Retina (tissue), 1 donor: ENCODE measurements at places on chromosomes 4 and X.

DNA sequence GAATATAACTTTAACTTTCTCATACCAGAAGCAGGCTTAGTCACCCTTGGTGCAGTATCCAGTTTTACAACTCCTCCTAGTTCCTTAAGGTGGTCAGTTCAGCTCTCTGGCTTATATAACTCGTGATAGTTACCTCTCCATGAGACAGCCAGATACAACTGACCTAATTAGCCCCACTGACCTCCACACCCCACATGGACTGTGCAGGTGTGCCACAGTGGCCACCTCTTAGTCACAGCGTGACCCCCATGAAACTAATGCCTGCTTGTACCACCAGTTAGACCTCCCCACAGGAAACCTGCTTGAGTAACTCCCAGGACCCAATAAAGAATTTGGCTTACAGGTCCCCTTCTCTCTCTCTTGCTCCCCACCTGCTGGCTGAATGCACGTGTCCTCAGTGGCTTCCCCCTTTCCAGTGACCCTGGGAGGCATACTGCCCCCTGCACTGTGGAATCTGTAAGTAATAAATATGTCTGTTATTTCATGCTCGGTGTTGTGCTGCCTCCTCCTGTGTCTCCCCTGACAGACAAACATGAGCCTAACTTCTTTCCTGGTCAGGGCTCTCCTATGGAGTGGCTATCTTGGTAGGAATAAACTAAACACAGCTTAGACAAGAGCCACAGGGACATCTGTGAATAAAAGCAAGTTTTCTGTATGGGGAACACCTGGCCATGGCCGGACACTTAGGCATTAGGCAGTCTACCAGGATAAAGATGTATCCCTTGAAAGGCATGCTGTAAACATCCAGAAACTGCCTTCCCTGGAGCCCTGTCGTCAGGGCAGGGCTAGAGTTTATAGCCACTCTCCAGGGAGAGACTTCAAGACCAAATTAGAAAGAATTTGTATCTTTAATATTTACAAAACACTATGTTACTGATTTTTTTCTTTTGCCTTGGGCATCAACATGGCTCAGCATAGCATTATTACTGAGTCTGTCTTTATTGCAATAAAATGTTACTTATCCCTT, 209.7 kb upstream of the BOD1L1 start:
- DNase-seq = no peak

- no peak for DNase-seq
Observed at GRCh38 chr4:96154676-96155075, 314.8 kb downstream of the PDHA2 start.

GRCh38 chr4:108458681-108459080, 161.7 kb upstream of the RPL34 start:
- no peak for DNase-seq

- DNase-seq = no peak
Observed at GRCh38 chr4:140448830-140449229, 21.4 kb upstream of the CLGN start.

DNA sequence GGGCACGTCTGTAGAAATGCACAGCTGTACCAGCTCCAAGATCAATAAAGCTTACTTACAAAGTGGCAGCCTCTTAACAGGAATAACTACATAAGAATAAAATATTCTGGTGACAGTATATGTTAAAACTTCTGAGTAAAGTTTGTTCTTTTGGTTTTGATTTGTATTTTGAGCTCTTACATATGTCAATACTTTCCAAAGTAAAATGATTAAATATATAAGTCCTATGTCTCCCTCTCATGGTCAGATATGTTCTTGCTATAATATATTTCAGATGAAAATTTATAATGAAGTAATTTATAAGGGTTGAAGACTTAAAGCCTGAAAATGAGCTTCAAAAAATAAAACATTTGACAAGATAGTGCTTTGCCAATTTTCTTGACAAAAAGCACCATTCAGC, 254.4 kb downstream of the NPFFR2 start:
- DNase-seq = peak; percentile 8

DNA sequence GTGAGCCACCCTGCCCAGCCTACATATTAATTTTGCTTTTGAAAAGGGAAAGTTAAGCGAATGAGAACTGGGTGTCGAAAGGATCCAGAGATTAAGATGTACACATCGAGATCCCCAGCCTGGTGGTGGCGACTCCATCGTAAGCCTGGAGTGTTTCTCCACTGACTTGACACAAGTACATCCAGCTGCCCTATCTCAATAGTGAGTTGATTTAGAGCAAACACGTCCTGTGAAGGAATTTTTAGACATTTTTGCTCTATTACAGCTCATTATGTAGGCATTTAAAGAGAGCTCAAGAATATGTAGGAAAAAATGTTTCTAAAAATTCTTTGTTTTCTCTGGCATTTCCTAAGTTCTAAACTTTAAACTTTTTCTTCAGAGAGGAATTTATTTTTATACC, 11.7 kb upstream of the CLDN34 start:
- no peak for DNase-seq

DNA sequence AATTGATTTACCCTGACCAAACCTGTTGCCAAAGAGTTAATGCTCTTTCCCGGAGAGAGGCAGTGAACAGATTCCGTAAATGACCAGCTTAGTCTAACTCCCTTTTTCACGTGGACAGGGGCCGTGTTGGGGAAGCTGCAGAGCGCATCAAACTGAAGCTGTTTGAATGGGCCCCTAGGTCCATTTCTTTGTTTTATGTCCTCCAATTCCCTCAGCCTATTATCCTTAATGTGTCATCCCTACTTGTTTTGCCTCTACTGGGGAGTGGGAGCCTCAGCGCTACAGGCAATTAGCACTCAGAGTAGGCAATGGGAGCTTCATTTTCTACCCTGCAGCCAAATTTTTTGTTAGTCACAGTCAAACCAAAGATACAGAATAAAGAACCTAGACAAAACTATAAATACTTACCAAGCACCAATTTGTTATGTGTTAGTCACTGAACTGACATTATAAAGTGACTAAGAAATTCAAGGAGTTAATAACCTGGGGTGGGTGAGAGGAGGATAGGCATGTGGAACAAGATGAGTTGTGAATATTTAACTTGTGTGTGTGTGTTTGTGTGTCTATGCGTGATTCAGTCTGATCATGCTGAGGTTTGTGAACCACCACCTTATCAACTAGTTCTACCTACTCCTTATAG, 417.4 kb downstream of the PACRGL start:
- no peak for DNase-seq

GRCh38 chr4:142840516-142841123, 5.5 kb downstream of the INPP4B start:
- DNase-seq = no peak

GRCh38 chr4:57633212-57633859, 523.2 kb upstream of the IGFBP7 start:
- no peak for DNase-seq

- DNase-seq = no peak
Observed at GRCh38 chr4:89814362-89814761, 22.6 kb downstream of the SNCA start.

DNA sequence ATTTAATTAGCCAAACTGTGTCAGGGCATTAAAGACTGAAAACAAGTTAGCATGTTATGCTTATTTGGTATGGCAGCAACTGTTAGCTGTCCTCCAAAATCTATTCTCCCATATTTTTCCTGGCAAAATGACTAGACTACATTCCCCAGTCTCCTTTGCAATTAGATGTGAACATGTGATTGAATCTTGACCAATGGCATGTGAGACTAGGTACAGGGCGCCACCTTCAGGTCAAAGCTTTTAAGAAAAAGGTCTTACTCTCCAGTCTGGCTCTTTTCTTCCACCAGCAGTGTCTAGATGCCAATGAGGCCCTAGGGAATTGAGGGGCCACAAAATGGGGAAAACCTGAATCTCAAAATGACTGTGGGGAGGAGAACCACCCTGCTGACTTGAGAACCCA, 408.2 kb downstream of the SMARCA1 start:
- DNase-seq = no peak

DNA sequence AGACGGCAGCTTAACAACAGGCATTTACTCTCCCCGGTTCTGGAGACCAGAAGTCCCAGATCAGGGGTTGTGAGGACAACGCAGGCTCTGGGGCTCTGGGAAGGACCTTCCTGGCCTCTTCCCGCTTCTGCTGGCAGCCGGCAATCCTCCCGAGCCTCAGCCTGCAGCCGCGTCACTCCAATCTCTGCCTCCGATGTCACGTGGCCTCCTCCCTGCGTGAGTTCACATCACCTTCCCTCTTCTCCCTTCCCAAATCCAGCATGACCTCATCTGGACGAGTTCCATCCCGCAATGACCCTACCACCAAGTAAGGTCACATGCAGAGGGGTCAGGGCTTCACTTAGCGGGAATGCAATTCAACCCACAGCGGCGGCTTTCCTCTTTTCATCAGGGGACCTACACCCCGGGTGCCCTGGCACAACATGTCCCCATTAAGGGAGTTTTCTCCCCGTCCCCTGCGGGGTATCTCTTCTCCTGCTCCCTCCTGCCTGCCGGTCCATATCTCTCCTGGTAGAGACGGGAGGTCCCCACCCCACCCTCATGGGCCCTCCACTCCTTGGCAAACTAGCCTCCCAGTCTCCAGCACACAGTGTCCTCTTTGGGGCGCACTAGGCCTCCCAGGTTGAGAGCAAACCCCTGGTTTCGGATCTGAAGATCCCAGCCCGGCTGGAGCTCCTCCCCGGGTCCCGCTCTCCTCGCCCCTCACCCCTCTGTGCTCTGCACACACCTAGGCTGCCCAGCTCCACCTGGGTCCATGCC, 25.5 kb downstream of the ABLIM2 start:
- no peak for DNase-seq

DNA sequence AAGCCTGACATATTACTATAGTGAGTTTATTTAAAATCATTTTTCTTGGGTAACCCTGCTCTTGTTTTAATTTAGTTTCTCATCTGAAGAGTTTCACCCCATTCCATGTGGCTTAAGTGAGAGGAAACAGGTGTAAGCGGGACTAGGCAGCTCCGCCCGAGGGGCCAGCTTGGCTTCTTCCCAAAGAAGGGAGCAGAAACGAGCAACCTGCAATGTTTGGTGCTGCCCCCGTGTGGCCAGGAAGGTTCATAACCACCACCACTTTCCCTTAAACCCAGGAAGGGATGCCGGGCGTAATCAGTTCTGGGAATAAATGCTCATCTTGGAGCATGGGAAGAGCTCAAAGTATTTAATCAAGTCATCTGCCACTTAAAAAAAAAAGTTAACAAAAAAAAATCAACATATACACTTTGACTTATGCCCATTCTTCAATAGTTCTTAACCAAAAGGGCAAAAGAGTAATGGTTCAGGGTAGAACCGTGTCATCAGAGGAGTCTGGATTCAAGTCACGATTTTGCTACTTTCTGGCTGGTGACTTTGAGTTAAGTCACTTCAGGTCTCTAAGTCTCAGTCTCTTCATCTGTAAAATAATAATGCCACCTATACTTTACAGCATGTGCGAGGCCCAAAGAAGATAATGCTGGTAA, 147.9 kb downstream of the NSUN7 start:
- peak; percentile 79 for DNase-seq

DNA sequence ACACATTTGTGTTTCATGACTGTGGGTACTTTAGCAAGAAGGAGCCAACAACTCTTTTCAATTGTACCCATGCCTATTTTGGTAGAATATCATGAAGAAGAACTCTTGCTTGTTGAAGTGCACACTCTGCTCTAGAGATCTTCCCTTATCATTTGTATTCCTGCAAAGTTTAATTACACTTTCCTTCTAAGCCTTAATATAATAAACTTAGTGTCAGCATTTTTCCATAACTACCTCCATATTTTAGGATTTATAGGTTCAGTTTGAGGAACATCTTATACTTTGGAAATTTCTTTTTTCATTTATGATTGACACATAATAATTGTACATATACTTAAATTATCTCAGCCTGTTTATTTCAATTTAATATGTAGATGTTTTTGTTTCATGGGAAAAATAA, 19.1 kb downstream of the FAM47B start:
- no peak for DNase-seq

- no peak for DNase-seq
Observed at GRCh38 chr4:166816890-166817289, 417.4 kb downstream of the SPOCK3 start.

- no peak for DNase-seq
Observed at GRCh38 chr4:180792541-180792940, 1450.7 kb upstream of the TENM3 start.
